ENCODE measurements at places on chromosomes 6 and 20.

DNA sequence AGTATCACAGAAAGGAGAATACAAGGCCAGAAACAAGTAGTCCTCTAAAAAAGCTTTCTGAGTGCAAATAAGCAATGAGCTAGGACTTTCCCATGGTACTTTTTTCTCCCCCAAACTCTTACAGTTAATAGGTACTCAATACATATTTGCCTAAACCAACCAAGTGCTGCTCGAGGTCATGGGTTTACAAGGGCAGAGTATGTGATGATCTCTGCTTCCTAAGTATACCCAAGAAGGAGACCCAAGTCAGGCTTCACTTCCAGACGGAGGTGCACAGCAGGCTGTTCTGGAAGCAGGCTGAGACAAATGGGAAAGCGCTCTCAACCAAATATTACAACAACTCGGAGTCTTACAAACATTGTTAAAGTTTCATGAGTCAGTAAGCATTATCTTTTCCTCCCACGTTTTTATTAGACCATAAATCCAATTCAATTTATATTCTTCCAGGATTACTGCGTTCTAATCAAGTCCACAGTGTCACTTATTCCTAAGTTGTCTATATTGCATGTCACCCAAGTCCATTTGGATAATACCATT is 8.1 kb downstream of the FYN start:
- DNase-seq = no peak

GRCh38 chr6:144066255-144066654 is 29.1 kb downstream of the SF3B5 start:
- no peak for DNase-seq

GRCh38 chr6:74277777-74278186 is 581.8 kb downstream of the CD109 start:
- peak; percentile 48 for DNase-seq

GRCh38 chr6:3701631-3702030 is 49.9 kb downstream of the PXDC1 start:
- DNase-seq = no peak

GRCh38 chr6:16045238-16045637 is 83.6 kb upstream of the MYLIP start:
- DNase-seq = no peak

- DNase-seq = no peak
These were observed 195.1 kb downstream of the HDGFL1 start for GRCh38 chr6:22764496-22764895.

DNA sequence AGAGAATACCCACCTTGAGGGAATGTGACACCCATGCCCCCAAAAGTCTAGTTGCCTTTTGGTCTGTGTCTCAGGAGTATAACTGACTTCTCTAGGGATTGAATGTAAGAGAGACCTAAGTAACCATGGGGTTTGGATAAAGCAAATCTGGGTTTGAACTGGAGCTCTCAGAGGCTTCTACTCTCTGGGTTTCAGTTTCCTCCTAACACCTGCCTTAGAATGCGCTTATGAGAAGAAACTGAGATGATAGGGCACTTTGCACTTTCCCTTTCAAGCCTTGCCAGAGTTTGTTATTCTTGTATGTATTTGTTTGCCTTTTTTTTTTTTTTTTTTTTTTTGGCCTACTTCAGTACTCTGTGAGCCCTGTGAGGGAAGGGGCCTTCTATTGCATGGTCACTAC is 19.4 kb downstream of the SDHAF4 start:
- no peak for DNase-seq

DNA sequence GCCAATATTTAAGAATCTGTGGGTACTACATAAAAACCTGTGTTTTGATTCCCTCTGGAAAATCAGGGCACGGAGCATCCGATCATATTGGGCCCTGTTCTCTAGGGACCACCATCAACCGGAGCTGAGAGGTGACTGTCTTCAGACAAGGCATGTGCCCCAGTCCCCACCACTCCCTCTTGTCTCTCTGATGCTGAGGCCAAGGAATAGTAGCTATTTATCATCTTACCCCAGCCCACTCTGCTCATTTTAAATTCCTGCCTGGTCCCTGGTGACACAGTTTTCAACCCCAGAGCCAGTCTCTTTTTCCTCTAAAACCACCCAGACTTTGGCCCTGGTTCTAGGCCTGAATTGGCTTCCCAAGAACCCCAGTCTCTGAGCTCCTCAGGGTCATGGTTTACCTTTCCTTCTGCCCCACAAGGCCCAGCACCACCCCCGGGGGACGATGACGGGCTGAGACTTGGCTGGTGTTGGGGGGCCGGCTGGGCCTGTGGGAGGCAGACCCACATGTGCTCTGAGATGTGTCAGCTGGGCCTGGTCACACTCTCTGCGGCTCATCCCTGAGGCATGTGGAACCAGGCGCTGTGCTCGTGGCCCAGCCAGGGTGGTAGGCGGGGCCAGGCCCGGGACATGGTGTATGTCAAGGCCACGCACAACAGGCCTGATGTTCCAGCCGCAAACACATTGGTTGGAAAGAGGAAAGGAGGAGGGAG is 114.4 kb downstream of the CEBPB start:
- no peak for DNase-seq

- DNase-seq = no peak
These were observed 95.7 kb downstream of the PRDM1 start for GRCh38 chr6:106181664-106182418.

Measured in NCI-H1092 (cell line).